NCI-H2171 (cell line): ENCODE measurements at places on chromosomes 1 and 21.

DNA sequence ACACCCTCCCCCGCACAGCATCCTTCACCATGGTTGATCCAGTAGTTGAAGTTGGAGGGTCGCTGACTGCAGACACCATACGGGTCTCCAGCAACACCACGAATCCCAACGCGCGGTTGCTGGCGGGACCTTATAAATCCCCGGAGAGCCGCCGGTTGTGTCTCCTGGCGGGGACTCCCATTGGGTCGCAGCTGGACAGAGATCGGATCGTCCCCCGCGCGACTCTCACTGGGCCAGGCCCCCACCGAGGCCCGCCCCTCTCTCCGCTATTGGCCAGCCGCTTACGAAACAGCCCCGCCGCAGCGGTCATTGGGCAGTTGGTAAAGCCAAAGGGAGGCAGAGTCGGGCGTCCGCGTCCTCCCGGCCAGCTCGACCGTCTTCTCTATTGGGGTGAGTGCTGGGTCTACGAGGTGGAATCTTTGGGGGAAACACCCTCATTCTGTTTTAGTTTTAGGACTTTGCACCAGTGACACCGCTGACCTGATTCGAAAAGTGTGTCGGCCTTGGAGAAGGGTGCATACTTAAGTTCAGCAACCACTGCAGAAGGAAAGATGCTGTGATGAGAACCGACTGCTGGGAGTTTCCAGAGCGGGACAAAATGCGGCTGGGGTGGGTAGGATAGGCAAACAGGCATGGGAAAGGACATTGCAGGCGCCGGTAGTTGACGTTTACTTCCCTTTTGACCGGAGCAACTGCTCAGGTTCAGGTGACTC lies 27.4 kb downstream of the RABIF start:
- peak; percentile 76 for DNase-seq

- no peak for DNase-seq
These were observed 67.7 kb downstream of the BCAR3 start for GRCh38 chr1:93613898-93614297.

DNA sequence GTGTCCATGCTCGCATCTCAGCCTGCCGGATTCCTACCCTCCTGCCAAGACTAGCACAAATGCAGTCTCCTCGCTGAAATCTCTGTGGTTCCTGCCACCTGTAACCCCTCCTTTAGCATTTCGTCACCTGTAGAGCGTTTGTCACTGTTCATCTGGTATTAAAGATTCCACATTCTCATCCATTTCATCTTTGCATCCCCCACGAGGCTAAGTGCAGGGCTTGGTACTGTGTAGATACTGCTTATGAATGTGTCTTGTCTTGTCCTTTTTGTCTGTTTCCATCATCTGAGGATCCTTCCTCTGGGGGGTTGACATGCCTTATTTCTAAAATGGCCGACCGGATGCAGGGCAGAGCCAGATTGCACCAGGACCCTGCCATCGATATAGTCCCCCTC lies 53.7 kb upstream of the DNAJC6 start:
- no peak for DNase-seq

DNA sequence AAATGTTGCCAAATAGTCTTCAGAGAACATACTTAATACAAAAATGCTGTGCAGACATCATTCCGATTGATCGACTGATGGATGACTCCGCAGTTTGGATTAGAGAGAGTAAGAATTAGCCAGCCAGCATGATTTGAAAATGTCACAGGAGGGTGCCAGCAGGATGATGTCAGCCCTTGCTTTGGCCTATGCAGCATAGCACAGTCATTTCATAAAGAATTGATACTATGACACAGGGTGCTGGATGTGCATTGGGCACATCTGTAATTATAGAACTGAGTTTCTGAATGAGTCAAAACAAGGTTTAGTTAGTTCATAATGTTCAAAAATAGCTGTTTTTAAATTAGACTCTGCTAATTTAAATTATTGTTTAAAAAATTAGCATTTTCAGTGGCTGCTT lies 21.6 kb upstream of the TRAF5 start:
- no peak for DNase-seq

DNA sequence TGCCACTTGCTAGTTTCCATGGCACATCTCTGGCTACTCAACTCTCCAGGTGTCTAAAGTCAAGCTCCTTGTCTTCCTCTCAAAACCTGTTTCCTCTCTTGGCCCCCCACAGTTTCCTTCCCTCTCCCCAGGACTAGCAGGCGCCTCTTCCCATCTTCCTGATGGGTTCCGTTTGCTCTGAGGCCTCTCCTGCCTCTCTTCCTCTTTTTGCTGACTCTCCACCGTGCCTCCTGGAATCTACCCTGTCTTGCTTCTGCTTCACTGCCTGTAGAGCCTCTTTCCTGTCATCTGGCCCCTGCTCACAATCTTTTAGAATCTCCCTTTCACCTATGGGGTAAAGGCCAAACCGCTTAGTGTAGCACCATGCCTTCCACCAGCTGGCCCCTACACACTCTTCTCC lies 21.8 kb upstream of the LHX4 start:
- DNase-seq: no peak

- peak; percentile 40 for DNase-seq
These were observed 167.7 kb upstream of the CSF3R start for GRCh38 chr1:36650200-36651065.

GRCh38 chr1:53078333-53079101 lies 16.5 kb downstream of the PODN start:
- no peak for DNase-seq

- no peak for DNase-seq
These were observed 23.5 kb downstream of the COL6A1 start for GRCh38 chr21:46005081-46005480.

- DNase-seq: no peak
These were observed 585.8 kb downstream of the ADGRL2 start for GRCh38 chr1:82386365-82387011.

- DNase-seq: no peak
These were observed 144.8 kb downstream of the ST6GALNAC3 start for GRCh38 chr1:76219366-76219818.

DNA sequence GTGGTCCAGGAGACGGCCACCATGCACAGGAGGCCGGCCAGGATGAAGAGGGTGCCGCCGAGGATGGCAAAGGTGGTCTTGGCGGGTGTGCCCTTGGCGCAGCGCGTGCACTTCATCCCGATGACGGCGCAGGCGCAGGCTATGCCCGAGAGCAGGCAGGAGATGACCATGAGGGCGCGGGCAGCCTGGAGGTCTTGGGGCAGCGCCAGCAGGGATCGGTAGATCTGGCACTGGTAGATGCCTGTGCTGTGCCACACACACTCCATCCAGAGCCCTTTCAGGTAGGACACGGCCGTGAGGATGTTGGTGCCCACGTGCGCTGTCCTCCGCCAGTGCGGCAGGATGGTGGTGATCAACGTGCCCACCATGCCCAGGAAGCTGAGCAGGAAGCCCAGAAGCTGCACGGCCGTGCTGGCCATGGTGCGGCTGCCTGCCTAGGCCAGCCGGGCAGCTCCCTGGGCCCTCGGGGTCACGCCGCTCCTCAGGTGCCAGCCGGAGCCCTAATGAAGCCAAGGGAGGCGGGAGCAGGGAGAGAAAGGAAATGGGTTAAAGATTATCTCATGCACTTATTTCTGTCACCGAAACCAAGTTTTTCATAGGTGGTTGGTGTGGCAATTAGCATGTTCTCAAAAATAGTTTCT lies 18.5 kb downstream of the CLDN14 start:
- DNase-seq: no peak

DNA sequence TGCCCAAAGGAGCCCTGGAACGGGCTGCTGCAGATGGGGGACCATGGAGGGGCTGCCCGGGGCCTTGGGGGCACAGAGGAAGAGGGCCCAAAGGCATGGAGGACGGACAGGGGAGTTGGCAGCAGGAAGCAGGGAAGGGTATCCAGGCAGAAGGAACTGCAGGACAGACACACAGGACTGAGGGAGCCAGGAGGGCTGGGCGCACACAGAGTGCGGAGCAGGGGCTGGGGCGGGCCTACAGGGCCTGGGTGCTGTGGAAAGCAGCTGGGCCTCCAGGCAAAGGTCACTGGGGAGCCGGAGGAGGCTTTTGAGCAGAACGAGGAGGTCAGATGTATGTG lies 28.1 kb downstream of the KRTAP10-1 start:
- DNase-seq: no peak

- DNase-seq: no peak
These were observed 9.6 kb downstream of the ZBTB17 start for GRCh38 chr1:15966081-15966955.

DNA sequence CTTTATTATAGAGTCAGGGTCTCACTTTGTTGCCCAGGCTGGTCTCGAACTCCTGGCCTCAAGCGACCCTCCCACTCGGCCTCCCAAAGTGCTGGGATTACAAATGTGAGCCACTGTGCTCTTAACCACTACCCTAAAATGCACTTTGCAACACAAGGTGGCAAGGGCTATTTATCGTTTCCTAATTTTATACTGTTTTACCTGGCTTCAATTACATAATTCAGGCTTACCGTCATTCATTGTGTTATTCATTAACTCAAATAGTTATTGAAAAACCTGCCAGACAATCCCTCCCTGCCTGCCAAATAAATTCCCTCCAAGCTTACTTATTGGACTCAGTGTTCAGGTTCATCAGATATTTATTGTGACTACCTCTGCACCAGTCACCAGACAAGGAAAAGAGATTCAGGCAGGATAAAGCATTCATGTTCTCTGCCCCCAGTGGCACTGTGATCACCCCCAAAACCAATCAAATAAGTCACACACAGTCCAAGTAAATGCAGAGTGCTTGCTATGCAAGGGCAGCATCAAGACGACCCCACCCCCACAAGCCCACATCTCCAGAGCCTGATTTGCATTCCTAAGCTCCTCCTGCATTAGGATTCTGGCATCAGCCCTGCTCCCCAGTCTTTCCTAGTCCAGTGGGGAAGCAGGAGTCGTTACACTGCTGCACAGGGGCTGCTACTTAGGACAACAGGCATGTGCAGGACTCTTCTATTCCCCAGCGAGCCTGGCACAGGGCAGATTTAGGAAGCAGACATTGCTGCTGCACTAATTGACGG lies 8.1 kb downstream of the PAQR7 start:
- no peak for DNase-seq

GRCh38 chr1:182957902-182958395 lies 5.0 kb upstream of the SHCBP1L start:
- no peak for DNase-seq

DNA sequence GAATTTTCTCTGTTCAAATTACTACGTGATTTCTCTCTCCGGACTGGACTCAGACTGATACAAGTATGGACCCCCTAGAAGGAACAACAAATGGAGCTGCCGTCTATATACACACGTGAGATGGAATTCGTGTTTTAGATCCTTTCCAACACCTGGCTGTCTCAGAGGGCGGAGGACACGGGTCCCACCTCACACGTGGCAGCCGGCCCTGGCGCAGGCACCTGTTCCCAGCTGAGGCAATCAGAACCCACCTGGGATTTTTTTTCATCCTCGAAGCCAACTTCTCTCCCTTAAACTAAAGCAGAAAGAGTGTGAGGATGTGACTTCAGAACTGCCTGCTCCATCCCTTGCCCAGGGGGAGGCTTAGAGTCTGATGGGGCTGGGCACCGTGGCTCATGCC lies 34.1 kb upstream of the SCCPDH start:
- peak; percentile 11 for DNase-seq

DNA sequence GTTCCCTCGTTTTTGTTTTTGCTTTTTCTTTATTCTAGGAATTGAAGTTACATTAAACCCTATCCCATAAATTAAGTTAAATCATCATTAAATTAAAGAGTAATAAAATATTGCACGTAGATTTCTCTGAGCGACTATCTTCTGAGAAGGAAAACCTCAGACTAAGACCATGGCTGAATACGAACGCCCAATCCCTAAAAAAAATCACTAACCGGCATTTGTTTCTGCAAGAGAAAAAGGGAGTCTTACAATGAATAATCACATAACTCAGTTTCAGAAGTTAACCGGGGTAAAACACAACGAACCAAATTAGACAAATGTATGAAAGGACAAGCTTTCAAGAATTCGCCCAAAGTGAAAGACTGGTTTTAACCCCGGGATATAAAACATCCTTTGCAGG lies 1.3 kb downstream of the PIK3R3 start:
- no peak for DNase-seq

- DNase-seq: no peak
These were observed 218.8 kb upstream of the TMPRSS15 start for GRCh38 chr21:18622383-18622782.
